ENCODE measurements at places on chromosomes 7 and 10.

DNA sequence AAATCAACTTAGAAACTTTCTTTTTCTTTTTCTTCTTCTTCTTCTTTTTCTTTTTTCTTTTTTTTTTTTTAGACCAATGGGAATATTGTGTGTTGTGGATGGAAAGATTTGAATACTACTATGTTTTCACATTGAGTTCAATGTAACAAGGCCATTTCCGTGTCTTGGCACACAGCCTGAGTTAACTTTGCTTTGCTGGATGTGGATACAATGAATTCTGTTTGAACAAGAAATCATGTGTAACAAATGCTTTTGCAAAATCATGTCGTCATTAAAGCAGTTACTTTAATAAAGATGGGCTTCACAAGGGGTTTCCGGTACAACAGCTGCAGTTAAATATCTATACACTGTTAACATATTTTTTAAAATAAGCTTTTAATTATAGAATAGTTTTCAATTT lies 13.5 kb upstream of the ENTPD1 start:
- no peak for DNase-seq

DNA sequence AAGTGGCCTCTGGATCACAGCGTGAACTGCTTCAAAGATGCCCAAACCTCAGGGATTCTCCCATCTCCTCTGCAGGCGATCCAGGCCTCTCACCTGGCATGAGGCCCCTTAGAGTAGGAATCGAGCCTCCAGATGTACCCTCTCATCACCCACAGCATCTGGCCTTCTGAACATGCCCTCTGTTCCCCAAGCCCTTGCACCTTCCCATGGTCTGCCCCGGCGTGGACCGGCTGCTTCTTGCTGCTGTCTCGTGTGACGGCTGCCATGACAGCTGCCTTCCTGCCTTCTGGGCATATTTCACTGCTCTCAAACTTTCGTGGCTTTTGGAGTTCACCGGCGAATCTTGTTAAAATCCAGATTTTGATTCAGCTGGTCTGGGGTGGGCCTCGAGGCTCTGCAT lies 157.2 kb upstream of the NPS start:
- DNase-seq: no peak

DNA sequence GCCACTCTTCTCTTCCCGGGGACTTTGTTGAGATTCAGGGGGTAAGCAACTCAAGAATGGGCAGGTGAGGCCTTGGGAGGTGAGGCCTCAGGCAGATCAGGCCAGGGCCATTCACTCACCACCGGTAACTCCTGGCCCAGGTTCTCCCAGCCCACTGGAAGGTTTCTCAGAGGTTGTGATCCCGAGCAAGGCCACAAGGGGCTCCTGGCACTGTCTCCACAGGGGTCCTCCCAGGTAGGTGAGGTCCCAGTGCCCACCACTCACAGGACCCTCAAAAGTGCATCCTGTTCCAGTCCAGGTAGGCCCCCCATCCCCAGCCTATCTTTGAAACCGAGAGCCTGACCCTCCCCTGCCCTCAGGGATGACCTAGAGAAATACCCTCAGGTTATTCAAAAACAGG lies 236.1 kb downstream of the BUB3 start:
- DNase-seq: no peak

- no peak for DNase-seq
Observed at GRCh38 chr7:46352004-46352954, 431.2 kb upstream of the IGFBP3 start.

DNA sequence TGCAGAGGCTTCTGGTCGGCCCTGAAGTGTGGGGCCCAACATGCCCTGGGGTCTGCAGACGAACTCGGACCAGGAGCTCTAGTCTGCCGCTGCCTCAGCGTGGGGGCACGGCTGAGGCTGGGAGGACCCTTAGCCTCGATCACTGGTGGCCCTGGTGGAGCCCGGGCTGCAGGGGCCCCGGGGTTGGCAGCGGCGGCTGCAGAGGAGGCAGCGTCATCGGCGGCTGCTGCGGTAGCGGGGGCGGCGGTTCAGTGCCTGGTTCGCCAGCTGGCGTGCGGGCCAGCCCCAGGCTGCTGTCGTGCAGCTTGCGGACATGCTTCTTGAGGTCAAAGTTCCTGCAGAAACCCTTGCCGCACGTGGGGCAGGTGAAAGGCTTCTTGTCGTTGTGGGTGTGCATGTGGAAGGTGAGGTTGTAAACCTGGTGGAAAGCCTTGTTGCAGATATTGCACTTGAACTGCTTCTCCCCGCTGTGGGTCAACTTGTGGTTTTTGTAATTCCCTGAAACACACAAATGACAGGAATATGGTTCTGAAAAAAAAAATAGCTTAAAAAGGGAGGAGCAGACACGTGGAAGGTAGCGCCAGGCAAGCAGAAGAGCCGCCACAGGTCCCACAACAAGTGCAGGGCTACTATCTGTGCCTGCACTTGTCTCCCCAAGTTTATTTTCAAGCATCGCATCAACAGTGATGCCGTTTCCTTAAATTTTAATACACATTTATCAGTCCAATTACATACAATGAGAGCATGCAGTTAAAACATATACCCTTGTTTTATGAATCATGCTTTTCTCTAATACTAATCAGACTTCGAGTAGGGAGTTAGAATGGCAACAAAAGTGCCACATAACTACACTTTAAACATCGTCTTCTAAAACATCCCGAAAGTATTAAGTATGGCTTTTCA lies 2.4 kb downstream of the FEZF1 start:
- DNase-seq: no peak

DNA sequence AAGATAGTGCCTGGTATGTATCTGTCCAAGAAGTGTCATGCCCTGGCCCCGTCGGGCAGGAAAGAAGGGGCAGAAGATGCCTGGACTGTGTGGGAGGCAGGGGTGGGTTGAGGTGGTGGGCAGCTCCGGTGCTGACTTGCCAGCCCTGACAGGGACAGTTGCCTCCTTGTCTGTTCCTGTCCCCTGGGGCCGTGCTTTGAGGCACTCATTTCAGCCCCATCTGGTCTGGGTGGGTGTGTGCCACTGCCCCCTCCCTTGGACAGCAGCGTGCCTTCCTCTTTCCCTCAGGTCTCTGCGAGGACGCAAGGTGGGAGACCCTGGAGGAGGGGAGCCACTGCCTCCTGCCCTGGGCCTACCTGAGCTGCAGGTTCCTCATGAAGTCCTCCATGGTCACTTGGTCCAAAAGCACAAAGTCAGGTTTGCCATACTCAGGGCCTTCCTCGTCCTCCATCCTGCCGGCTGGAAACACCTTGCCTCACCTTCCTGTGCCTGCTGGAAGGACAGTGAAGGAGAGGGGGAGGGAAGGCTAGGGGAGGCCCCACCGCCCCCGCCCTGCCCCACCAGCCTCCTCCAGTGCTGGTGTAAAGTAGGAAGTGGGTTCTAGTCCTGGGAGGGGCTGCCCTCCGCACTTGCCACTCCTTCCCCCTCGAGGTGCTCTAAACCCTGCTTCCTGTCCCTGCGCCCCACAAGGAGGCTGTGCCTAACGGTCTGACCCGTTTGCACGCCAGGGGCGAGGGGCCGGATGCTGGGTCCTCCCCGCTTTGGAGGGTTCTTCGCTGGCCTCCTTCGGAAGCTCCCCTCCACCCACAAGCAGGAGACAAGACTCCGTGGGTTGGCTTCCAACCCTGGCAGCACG lies at the start of gene MYO1G:
Gene MYO1G, minus strand, starts transcription at position 505 of the 856 bp plus-strand sequence. Its CDS starts 54 bp downstream, at position 451.
- peak; percentile 85 for DNase-seq

- no peak for DNase-seq
Observed at GRCh38 chr7:158109364-158110033, 478.1 kb downstream of the PTPRN2 start.

- DNase-seq: no peak
Observed at GRCh38 chr10:33217854-33218253, 116.6 kb downstream of the NRP1 start.

- DNase-seq: no peak
Observed at GRCh38 chr10:11517150-11517549, 94.3 kb downstream of the USP6NL start.

GRCh38 chr10:4865945-4866661 lies 40.1 kb downstream of the AKR1E2 start:
- no peak for DNase-seq

DNA sequence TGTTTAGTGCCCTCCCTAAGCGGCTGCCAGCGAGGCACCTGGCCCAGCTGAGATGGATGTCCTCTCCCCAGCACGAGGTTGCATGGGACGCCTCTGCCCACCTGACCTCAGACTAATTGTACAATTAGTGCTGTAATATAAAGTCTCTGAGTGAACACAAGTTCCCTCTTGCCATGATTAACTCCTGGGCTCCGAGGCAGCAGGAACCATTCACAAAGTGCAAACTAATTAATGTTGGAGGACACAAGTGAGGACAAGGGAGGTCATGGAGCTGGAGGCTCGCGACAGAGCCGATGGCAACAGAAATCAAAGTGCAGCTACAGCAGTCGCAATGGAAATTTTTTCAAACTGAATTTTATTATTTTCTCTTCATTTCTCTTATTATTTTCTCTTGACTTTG lies 156.6 kb upstream of the ADARB2 start:
- no peak for DNase-seq

- DNase-seq: no peak
Observed at GRCh38 chr10:119370972-119371703, 163.8 kb downstream of the GRK5 start.

- DNase-seq: no peak
Observed at GRCh38 chr7:25868509-25868908, 283.5 kb upstream of the NFE2L3 start.

DNA sequence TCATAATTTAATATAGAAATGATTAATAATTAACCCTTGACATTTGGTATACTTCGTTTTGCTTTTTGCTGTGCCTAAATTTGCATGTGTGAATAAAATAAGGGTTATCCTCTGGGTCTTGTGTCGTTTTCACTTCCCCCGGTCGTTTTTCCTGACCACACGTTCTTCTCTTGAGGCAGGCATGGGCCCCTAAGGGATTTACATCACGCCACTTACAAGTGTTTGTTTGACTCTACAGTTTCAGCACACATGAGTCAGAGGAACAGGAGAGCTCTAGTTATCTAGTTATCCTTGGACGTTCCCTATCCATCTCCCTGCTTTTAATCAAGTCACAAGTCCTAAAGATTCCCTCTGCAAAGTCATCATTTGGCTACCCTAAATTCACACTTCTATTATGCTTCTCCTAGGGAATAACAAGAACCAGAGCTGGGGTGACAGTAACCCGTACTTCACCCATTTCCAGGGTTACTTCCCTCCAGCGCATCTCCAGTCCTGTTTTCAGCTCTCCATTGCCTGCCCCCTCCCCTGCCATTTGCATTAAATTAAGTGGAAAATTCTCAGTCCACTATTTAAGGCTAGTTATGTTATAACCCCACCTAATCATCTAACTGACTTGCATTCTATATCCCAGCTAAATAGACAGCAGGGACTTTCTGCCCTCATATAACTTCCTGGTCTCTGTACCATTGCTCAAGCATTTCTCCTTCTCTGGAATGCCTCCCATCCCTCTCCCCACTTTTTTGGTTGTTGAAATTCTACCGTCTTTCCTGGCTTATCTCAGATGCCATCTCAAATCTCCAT lies 206.9 kb downstream of the PTEN start:
- no peak for DNase-seq

GRCh38 chr10:101221963-101222531 lies 7.2 kb downstream of the LBX1 start:
- DNase-seq: no peak

DNA sequence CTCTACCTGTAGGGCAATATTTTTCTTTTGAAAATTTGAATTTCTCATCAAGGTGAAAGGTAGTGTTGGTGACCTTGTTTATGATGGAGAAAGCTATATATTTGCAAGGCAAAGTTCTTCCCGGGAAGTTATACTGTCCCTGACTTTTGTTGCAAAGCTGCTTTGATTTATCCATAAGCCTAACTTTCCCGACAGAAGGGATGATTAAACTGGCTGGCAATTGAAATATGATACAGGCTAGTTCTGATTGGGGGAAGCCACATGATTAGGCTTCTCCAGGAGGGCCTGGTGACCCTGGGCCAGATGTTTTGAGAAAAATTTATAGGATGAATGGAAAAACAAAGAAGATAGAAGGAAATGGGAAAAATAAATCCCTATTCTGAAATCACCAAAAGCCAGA lies 215.5 kb downstream of the ACTR3B start:
- no peak for DNase-seq

GRCh38 chr7:105304040-105304895 lies 84.5 kb downstream of the SRPK2 start:
- no peak for DNase-seq

DNA sequence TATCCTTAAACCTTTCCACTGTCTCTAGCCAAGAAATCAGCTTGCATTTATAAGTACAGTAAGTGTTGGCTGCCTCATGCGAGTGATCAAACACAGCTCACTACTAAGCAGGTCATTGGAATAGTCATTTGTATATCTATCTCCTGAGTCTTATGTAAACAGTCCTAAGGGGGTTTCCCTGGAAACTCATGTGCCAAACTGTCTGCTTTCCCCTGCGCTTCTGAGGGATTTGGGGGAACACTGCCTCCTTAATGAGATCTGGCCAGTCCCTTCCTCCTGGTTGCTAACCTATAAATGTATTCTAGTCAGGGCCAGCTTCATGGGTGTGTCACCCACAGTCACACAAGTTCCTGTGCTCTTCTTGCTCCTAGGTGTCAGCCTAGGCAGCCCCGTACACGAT lies 133.1 kb downstream of the CD36 start:
- DNase-seq: no peak

- peak; percentile 98 for DNase-seq
Observed at GRCh38 chr7:4641667-4642467, 40.2 kb upstream of the FOXK1 start.

GRCh38 chr10:77905086-77905748 lies 21.3 kb downstream of the DLG5 start:
- no peak for DNase-seq

DNA sequence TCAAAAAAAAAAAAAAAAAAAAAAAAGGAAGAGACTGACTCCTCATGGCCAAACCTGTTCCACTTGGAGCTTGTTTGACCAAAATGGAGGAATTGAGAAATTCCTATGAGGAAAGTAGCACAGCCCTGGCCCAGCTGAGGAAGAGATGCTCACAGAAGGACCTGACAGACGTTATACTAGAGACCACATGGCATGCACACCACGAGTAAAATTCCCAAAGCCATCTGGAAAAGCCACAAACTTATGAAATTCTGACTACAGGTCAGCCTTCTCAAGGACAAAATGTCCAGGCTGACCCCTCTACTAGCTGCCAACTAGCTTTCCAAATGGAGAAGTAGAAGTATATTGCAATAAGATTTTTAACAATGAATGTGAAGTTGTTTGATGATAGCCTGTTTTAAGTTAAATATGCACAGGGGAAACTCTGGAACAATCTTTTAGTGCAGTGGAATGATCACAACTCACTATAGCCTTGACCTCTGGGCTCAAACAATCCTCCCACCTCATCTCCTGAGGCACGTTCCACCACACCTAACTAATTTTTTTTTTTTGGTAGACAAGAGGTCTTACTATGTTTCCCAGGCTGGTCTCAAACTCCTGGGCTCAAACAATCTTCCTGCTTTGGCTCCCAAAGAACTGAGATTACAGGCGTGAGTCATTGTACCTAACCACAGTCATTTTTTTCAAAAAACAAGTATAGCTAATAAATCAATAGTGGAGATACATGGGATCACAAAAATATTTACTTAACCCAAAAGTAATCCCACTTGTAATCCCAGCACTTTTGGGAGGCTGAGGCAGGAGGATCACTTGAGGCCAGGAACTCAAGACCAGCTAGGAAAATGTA lies 75.7 kb downstream of the AKR1D1 start:
- no peak for DNase-seq

- no peak for DNase-seq
Observed at GRCh38 chr7:27071622-27072390, 24.0 kb downstream of the HOXA1 start.
